Anterior cingulate cortex (tissue), 58 donors: ENCODE measurements at places on chromosomes 1 and 21.
A peak's percentile ranks its signal among the peaks of the same experiment; 100 is the strongest.

GRCh38 chr1:156642265-156643048 lies 540 bp downstream of the BCAN start:
- DNase-seq = no peak

GRCh38 chr1:203914292-203914691 lies 52.9 kb downstream of the SNRPE start:
- no peak for DNase-seq

DNA sequence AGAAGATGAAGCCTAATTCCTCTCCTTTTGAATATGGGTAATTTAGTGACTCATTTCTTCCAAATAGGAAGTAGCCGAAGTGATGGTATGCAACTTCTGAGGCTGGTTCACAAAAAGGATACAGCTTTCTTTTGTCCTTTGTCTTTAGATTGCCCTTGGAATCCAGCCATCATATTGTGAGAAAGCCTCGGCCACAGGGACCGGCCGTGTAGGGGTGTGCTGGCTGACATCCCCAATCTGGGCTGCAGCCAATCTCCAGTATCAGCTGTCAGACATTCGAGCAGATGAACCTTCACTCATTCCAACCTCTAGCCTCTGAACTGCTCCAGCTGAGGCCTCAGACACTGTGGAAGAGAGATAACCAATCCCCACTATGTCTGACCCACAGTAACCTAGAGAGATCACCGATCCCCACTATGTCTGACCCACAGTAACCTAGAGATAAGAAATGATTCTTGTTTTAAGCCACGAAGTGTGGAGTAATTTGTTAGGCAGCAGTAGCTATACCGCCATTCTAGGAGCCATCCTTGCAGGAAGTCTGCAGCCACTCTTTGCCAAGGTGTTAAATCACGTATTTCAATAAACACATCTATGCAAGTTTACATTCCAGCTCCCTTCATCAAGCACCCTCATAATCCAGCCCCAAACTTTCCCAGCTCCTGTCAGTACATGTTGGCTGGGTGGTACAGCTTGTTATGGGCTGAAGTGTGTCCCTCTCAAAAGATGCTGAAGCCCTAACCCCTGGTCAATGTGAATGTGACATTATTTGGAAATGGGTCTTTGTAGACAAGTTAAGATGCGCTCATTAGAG lies 2.9 kb upstream of the DIP2A start:
- DNase-seq = no peak

- DNase-seq = no peak
Observed at GRCh38 chr1:91806769-91807700, 78.9 kb downstream of the TGFBR3 start.

DNA sequence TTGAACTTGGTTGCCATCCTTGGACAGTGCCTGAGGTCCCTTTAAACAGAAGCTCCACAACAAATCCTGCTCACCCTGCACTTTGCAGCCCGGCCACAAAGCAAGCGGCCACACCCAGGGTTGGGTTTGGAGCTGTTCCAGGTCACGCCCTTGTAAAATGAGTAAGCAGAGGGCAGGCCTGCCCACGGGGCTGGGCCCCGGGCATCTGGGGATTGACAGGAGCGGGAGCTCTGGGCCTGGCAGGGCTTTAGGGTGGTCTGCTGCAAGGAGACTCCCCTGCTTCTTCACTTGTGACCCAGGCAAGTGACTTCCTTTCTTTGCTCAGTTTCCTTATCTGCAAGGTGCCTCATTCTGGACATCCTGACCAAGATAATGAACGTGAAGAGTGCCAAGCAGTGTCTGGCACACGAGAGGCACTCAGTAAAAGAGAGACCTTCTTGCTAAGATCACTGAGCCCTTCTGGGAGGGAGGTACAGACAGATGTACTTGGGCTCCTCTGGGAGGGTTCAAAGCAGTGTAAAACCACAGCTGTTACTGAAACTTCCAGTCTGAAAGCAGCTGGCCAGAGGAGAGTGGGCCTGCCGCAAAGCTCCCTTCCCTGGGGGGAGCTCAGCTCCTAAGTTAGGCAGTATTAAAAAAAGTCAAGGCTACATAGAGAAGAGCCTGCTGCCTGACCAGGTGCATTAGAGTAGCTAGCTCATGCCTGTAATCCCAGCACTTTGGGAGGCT lies 2.6 kb downstream of the E2F2 start:
- no peak for DNase-seq

GRCh38 chr1:67977756-67978155 lies 72.7 kb downstream of the DIRAS3 start:
- DNase-seq = no peak

- DNase-seq = no peak
Observed at GRCh38 chr1:203669739-203670138, 43.1 kb downstream of the ATP2B4 start.

GRCh38 chr1:237763751-237764150 lies 127.0 kb downstream of the ZP4 start:
- no peak for DNase-seq

DNA sequence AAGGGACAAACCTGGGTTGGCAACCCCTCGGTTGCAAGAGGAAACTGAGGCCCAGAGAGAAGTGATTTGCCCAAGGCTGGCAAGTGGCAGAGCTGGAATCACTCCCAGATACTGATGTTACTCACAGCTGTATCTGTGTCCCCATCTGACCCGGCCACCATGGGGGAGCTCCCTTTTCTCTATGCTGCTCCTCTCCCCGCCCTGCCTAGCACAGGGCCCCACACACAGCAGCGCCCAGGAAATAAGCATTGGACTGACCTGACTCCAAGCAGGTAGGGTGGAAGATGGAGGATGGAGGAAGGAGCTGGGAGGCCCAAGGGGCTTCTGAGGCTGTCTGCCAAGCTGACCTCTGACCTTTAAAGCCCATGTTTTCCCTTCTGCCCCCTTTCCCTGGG lies 3.0 kb upstream of the FBLIM1 start:
- no peak for DNase-seq

DNA sequence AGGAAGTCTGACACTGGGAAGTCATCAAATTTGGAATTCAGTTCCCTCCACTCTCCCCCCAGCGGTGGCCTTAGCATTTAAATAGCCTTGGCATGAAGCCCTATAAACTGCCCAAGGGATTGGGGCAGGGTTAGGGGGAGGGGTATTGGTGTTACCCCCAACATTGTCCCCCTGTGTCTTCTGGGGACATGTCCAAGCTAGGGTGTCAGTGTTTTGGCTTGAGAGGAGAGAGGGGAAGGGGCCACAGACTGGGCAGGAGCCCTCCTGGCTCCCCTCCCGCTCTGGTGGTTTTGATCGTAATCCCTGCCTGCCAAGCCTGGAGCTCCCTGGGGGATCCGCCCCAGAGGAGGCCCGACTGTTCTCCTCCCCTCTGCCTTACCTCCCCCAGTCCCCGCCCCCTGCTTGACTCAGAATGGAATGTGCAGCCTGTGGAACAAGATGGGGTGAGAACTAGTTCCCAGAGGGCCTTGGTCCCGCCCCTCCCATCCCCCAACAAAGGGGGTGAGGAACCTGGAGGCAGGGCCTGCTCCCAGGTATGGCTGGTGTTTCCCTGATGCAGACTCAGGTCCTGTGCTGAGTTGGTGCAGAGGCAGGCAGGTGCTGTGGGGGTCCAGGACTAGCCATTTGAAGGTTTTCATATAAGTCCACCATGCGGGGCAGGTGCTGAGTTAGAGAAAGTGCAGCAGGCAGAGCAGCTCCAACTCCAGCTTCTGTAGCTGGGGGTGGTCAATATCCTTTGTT lies 7.4 kb downstream of the SOX13 start:
- DNase-seq = no peak

- no peak for DNase-seq
Observed at GRCh38 chr1:192793983-192794767, 14.7 kb upstream of the RGS2 start.

DNA sequence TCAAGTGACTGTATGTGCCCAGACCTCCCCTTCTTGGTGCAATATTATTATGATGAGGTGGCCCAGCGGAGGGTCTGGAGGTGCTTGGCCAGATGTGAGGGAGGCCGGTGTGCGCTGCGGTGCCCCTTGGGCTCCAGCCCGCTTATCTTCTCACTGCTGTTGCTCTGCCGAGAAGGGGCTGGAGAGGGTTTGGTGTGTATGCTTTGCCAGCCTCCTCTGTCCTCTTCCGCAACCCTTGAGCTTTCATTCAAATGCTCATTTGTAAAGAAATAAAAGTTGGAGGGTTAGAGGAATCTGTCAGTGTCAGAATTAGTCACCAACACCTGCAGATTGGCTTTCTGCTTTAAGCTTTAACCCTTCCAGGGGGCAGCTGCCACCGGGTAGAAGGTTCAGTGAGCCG lies 19.7 kb downstream of the RNF220 start:
- no peak for DNase-seq

- no peak for DNase-seq
Observed at GRCh38 chr1:20883766-20884165, 96.7 kb upstream of the HP1BP3 start.

DNA sequence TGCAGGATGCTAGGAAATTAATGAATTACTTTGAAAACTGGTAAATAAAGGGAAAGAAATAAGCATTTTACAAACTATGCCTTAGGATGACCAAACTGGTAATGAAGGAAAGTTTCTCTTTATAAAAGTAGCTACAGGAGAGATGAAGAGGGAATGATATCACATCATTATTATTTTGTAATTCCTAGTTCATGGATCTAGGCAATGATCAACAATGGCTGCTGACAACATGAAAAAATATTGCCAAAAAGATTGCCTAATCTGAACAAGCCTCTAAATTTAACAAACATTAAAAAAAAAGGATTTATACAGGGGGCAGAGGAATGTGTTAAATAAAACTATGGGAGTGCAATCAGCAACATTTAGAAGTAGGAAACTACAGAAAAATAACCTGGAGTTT lies 38.9 kb downstream of the NOS1AP start:
- no peak for DNase-seq

DNA sequence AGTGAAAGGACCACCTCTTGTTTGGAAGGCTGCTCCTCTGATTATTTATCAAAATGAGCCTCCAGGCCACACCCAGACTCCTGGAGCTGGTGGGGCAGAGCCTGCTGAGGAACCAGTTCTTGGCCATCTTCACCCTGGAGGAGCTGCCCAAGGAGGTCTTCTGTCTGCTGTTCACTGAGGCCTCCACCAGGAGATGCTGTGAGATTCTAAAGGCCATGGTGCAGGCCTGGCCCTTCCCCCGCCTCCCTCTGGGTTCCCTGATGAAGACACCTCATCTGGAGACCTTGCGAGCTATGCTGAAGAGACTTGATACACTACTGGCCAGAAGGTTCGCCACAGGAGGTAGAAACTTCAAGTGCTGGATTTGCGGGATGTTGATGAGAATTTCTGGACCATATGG lies 61.7 kb upstream of the GJA8 start:
- no peak for DNase-seq

- DNase-seq = no peak
Observed at GRCh38 chr1:96259399-96259798, 462.2 kb upstream of the PTBP2 start.

GRCh38 chr1:88701275-88701674 lies 17.2 kb downstream of the PKN2 start:
- no peak for DNase-seq

DNA sequence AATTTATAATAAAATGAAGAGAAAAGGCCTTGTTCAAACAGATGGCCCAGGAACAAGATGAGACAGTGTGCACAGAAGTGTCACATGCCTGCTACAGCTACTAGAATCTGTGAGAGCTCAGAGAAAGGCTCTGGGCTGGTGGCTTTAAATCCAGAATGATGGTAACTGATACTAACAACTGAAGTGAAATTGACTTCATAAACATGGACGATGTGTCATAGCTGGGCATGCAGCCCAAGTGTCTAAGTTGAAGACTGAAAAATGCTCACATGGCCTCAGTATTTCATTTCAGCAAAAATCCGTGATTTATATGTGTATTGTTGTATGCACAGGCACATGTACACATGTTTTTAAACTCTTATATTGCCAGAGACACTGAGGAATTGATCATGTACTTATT lies 208.3 kb upstream of the RUNX1 start:
- DNase-seq = peak; percentile 7

- DNase-seq = no peak
Observed at GRCh38 chr1:94646786-94647555, 105.4 kb upstream of the F3 start.

GRCh38 chr1:221514806-221515205 lies 227.1 kb downstream of the DUSP10 start:
- DNase-seq = no peak

DNA sequence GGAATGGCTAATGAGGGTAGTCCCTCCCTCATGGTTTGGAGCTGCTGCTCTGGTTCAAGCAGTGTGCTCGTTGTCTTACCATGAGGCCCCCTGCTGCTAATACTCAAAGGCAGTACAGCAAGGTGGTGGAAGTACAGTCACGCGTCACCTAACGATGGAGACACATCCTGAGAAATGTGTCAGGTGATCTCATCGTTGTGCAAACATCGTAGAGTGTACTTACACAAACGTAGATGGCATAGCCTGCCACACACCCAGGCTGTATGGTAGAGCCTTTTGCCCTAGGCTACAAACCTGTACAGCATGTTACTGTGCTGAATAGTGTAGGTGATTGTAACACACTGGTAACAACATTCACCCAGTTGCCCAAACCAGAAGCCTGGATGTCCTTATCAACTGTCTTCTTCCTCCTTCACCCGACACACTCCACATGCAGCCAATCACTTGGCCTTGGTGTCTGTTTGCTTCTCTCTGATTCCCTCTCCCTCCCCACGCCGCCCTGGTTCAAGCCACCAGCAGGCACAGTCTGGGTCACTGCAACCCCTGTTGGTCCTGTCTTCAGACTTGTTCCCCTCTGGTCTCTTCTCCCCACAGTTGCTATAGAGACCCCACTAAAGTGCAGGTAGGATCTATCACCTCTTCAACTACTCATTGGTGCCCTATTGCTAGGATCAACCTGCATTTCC lies 6.0 kb upstream of the KCNA2 start:
- no peak for DNase-seq

GRCh38 chr1:53734650-53735211 lies 4.2 kb downstream of the GLIS1 start:
- DNase-seq = no peak

- no peak for DNase-seq
Observed at GRCh38 chr1:60113028-60113427, 39.5 kb upstream of the C1orf87 start.

DNA sequence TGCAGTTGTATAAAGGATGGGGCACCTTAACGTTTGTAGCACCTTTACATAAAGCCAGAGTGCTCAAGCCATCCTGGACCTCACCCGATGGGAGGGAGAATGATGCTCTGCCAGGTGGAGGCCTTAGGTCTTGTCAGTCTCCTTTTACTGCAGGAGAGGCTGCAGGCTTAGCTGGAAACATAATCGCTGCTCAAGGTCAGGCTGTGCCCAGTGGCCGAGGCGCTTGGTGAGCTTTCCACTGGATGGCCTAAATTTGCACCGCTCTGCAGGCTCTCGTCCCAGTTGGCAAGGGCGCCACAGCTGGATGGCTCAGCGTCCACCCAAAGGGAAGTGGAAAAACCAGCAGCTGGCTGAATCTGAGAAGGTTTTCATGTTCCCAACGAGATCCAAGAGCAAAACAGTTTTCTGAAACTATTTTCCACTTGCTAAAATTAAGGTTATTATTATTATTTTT lies 438.9 kb downstream of the CAMTA1 start:
- no peak for DNase-seq
